ENCODE measurements at places on chromosomes 5 and 9.

GRCh38 chr9:13478160-13478559, 198.7 kb upstream of the MPDZ start:
- DNase-seq = no peak

- DNase-seq = no peak
Measured at GRCh38 chr5:59583151-59583809, 310.2 kb downstream of the PDE4D start.

- DNase-seq = no peak
Measured at GRCh38 chr5:36252722-36253365, 11.1 kb upstream of the NADK2 start.

GRCh38 chr9:115466756-115467155, 348.8 kb upstream of the TNC start:
- no peak for DNase-seq

DNA sequence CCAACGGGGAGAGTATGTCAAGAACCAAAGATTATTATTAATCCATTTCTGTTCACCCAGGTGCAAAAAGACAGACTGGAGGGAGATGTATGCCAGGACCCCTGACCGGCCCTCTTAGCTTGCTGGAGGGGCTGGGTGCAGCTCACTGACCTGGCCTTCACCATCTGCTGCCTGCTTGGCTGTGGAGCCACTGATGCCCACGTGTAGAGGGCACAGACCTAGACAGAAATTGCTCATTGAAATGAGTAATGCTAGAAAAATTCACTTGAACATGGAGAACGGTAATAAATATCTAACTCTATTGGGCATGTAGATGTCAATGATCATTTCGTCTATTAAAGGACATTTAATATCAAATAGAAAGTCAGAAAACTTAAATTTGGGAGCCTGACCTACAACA, 58.8 kb upstream of the ERCC6L2 start:
- DNase-seq = no peak

- no peak for DNase-seq
Measured at GRCh38 chr5:5025098-5025773, 114.9 kb upstream of the ADAMTS16 start.

DNA sequence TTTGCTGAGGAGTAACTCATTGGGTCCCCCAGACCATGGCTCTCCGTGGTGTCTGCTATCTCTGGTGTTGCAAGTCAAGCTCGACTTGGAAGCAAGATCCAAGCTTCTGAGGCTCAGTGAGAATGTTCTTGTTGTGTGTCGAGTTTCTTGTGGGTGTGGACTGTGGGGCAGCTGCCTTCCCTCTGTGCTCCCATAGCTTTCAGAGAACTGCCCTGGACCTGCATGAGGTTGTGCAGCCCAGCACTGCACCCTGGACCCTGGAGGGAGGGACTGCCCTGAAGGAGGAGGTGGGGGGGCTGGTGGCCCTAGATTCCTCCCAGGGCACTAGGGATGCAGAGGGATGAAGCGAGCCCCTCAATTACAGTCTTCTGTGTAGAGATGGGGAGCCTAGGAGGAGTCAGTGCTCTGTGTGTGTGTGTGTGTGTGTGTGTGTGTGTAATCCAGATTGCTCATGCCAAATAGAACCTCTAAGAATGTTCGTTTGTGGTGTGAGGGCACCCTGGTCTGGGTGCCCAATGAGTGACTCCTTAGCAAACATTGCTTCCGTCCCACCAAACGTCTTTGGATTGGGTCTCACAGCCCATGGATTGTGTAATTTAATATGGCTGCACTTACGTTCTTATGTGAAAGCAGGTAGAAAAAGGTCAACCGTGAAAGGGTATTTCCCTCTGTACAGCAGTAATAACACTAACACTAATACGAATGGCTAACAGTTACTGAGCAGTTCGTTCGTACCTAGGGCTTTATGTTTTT, 143.3 kb upstream of the LMX1B start:
- DNase-seq = no peak

GRCh38 chr9:98838155-98838867, 30.8 kb downstream of the GALNT12 start:
- DNase-seq = no peak

DNA sequence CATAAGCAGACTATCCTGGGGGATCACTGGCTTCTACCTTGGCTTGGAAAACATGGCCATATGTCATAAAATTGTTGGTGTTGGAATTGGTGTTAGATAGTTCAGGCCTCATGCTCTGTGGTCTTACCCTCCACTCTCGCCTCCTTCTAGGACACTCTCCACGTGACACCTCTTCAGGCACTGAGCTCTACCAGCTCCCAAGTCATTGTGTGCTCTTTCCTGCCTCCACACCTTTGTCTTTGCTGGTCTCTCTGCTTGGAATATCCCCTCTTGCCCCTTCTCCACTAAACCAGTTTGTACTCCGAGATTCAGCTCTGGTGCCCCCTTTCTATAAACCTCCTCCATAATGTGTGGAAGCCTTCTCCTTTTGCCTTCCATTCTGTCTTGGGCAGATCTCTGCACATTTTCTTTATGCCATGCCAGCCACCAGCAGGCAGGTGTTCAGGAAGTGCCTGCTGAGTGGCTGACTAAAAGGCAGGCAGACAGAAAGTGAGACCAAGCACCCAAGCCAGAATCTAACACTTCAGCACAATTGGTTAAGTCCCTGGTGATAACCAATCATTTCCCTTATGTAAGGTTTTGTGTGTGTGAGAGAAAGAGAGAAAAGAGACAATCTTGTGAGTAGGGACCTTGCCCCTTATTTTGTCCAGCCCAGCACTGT, 37.7 kb downstream of the SAR1B start:
- DNase-seq = no peak

DNA sequence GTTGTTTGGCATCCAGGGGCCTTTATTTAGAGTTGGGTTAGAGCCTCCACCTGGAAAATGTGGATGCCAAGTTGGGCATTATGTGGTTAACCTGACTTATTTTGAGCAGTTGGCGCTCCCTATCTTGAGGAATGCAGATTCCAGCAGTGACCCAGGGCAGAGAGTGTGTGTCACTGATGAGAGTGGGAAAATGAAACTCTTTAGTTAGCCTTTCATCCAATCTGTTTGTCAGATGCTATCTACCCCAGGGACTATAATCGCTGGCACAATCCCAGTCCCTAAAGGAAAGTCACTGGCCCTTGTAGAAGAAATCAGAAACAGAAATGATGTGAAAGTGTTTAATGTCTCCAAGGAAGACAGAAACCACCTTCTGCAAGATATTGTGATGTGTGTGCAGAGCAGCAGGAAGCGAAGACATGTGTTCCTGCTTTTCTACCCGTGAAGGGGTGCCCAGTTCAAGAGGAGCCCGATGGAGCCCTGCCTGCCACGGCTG, 10.2 kb upstream of the STING1 start:
- DNase-seq = no peak

GRCh38 chr9:88433583-88434255, 45.5 kb downstream of the SPIN1 start:
- DNase-seq = no peak

DNA sequence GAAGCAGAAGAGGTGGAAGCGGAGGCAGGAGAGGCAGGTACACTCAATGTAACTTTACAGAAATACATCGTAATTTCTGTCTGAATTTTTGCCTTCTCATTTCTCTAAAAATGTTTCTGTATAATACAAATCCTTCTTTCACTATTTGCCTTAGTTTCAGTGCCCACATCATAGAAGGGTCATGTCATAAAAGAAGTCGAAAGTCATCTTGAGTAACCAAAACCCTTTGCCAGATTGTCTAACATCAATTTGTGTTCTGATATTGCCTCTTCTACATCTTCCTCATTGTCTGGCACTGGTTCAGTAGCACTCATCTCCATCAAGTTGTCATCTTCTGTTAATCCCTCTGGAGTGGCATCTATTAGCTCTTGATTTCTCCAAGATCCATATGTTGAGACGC, 6.2 kb upstream of the CYFIP2 start:
- no peak for DNase-seq

GRCh38 chr9:129139993-129140396, 28.8 kb downstream of the PTPA start:
- peak; percentile 54 for DNase-seq
